ENCODE measurements at places on chromosomes 12 and 14.

DNA sequence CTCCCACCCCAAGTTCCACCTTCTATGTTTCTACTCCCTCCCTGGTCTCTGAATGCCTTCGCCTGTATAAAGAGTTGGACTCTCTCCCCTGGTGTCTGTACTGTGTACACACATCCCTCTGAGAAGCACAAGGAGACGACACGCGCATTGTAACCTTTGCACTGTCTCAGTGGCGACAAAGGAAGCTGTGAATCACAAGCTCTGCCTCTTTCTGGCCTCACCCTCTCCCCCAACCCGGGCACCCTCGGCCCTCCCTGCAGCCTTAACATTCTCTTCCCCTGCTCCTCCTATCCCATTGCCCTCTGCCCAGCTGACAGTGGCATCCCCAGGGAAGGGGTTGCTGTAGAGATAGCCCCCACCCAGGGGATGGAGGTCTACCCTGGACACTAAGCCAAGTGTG, 2.5 kb upstream of the SMARCD1 start:
- DNase-seq, result no peak

GRCh38 chr12:113910751-113911272, 55.3 kb downstream of the RBM19 start:
- no peak for DNase-seq

DNA sequence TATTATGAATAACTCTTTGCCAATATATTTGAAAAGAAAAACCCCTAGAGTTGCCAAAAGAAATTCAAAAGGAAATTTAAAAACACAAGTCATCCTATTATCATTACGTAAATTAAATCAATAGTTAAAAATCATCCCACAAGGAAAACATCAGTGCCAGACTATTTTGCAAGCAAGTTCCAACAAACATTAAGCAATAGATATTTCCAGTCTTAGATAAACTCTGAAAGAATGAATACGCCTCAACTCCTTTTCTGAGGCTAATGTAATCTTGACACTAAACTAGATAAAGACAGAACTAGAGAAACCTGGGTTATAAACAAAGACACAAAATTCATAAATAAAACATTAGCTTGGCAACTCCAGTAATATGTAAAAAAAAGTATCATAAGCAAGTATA, 245.9 kb downstream of the FOXN3 start:
- no peak for DNase-seq

DNA sequence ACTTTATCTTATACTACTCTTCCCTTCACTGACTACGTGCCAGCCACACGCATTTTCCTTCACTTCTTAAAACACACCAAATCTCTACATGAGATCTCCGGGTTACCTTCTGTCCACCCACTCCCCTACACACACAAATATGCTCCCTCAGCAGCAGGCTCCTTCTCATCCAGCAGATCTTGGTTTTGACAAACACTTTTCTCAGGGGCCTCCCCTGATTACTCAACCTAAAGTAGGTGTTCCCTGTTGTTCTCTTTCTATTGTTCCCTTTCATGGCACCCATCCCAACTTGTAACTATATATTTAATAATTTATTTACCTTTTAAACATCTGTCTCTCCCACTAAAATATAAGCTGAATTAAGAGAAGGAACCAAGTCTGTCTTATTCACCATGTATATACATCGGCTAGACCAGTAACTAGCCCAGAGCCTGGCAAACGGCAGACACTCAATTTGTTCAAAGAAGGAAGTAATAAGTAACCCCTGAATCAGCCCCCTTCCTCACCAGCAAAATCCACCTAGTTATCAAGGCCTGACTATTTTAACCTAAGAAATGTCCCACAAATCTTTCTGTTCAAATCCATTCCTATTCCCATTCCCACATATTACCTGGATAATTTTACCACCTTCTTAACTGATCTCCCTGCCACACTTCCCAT, 2.7 kb downstream of the C2CD5 start:
- DNase-seq, result no peak

- DNase-seq, result no peak
Observed at GRCh38 chr14:50475460-50475859, 56.9 kb downstream of the MAP4K5 start.

DNA sequence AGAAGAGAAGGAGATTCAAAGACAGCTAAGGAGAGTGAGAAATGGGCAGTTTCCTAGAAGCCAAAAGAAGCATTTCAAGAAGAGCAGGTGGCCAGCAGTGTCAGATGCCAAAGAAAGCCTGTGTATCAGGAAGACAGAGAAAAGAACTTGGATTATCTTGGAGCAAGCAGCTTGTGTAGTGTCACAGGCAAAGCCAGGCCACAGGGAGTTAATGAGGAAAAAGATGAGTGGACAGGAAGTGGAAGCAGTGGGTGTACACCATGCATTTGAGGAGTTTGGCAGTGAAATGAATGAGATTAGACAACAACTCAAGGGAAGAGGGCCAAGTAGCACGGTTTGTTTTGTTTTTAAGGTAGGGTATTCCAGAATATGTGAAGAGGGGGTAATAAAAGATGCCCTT, 5.6 kb upstream of the MYH7 start:
- DNase-seq, result no peak

All from stimulated activated CD8-positive, alpha-beta memory T cell treated with anti-CD3 and anti-CD28 coated beads, Interleukin-15, amount 100 ng/mL, for 1 hour (primary cell).